Stimulated activated CD4-positive, alpha-beta T cell treated with anti-CD3 and anti-CD28 coated beads, Interleukin-1b, Interleukin-23, amount 100 ng/mL, for 24 hours (primary cell): ENCODE measurements at places on chromosomes 5 and 9.

- DNase-seq, result no peak
Measured at GRCh38 chr5:157115502-157115901, 6.7 kb upstream of the HAVCR2 start.

GRCh38 chr9:121612511-121612998 lies 38.9 kb upstream of the DAB2IP start:
- DNase-seq, result no peak

DNA sequence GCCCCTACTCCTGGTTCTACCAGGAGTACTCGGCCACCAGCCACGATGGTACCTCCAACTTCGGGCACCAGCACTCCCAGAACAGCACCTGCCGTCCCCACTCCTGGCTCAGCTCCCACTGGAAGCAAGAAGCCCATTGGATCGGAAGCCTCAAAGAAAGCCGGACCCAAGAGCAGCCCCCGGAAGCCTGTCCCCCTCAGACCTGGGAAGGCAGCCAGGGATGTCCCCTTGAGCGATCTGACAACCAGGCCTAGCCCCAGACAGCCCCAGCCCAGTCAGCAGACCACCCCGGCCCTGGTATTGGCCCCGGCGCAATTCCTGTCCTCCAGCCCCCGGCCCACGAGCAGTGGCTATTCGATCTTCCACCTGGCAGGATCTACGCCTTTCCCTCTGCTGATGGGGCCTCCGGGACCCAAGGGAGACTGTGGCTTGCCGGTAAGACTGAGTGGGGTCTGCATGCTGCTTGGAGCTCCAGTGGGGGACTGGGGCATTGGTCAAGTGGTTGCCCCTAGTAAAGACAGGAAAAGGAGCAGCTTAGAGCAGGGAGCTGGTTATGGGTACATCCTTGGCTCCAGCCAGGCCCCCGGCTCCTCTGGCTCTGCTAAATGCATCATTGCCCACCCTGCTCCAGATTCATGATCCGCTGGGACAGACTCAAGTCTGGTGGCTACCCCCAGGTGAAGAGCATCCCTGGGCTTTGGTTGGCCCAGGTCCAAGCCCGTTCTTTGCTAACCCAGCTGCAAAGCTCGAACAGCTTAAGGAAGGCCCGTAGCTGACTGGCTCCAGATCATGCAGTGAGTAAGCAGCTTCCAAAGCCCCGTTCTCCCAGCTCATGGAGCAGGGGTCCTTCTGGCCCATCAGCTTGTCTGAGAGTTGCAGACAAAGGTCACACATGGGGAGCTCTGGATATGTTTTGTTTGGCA lies 14.0 kb downstream of the COL27A1 start:
- no peak for DNase-seq

DNA sequence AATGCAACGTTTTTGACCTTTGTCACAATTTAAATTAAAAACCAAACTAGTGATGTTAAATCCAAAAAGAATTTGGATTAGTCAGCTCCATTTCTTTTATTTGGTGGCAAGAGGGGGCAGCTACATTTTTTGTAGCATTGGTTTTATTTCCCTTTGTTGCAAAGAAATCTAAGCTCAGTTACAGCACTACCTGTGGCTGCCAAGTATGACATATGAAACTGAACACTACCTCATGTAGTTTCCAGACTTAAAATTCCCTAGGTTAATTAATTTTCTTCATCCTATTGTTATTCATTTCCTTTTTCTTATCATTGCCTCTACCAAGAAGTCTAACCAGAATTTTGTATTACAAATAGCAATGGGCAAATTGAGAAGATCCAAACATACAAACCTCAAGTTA lies 393.5 kb downstream of the BRINP1 start:
- DNase-seq, result no peak

GRCh38 chr9:82129708-82130107 lies 141.1 kb downstream of the SPATA31D1 start:
- no peak for DNase-seq
